ENCODE measurements at places on chromosomes 5 and 9.
A peak's percentile ranks its signal among the peaks of the same experiment; 100 is the strongest.

GRCh38 chr9:134065612-134066419, 2.0 kb downstream of the BRD3 start:
- DNase-seq: peak; percentile 46

DNA sequence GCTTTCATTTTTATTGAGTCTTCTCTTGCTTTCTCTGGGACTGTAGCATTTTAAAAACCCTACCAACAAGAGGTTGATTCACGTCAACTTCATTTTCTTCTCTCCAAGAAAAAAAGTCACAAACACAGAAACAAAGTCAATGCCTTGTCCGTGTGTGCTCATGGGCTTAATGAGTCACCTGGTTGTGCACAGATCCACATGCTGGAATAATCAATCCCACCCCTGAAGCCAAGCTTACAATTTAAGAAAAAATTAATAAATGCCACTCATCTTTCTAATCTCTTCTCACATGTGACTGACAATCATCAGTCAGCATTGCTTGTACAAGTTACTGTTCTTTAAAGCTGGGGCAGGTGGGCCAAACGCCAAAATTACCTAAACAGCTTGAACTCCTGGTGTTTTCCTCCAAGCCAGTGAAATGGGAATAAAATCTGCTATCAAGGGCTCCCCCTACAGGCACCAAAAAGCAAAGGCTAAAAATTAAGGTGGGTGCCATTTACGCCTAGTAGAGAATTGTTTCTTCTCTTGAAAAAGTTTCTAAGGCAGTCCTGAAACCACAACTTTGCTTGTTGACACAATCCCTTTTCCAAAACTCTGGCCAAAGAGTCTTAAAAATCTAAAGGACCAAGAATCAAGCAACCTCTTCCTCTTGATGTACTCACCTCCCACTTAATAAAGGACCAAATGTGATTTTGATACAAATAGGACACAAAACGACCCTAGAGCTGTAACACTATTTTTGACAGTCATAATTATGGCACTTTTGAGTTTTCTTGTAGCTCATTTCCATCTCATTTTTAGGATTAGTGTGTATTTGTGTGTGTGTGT, 21.3 kb downstream of the TRMO start:
- peak; percentile 41 for DNase-seq

DNA sequence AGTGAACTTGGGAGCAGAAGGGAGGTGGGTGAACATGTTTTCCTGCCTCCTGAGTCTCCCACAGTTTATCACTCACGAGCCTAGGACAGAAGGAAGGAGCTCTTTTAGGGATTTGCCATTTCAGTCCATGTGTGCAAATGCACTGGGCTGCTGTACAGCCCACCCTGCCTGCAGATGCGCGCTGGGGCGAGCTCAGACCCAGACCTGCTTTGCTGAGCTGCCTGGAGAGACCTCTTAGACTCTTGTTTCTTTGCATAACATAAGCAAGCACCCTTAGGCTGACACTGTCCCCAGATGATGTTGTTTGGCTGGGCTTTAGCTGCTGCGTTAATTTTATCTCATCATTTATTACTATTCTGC, 199.0 kb downstream of the CACNA1B start:
- no peak for DNase-seq

DNA sequence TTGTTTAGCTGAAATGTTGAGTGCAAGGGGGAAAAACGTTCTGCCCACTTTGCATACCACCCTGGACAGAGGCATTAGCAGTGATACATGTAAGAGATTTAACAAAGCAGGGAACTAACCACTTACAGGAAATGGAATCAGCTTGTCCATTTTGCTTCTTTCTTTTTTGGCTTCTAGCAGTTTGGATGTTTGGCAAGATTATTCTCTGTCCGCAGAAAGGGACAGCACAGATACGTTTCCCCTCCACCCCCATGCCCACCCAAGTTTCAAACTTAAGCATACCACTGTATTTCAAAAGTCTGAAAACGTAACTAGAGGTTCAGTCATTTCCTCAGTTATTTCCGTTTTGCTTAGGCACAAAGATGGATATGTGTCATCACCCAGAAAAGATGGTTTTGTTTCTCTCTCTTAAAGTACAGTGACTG, 118.4 kb downstream of the GDNF start:
- DNase-seq: no peak

GRCh38 chr5:120465436-120465961, 1.4 kb downstream of the PRR16 start:
- peak; percentile 65 for DNase-seq

GRCh38 chr9:15717290-15717967, 164.6 kb downstream of the CCDC171 start:
- DNase-seq: no peak

DNA sequence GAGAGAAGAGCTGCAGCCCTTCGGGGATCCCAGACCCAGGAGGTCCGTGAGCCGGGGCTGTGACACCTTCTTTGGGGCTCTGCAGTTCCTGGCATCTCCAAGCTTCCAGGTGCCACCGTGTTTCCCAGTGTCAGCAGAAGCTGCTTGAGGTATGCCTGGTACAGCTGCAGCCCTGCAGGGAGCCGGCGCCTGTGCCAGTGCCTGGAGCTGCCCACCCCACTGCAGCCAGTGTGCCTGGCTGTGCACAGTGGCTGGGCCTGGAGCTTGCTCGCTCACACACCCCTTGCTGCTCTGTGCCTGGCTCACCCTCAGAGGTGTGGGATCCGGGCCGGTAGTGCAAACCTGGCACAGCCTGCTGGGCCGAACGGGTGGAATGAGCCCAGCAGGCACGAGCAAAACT, 65.5 kb downstream of the NACC2 start:
- DNase-seq: no peak

GRCh38 chr5:102624405-102624804, 125.6 kb upstream of the SLCO6A1 start:
- DNase-seq: no peak

GRCh38 chr5:144771802-144772201, 601.1 kb downstream of the KCTD16 start:
- DNase-seq: no peak

- DNase-seq: no peak
Measured at GRCh38 chr9:136711751-136712689, at the start of gene DIPK1B. Gene DIPK1B (plus strand): TSS chr9:136712572. CDS start chr9:136712666, 94 bp downstream.
